Left renal cortex interstitium (tissue), 4 donors: ENCODE measurements at places on chromosomes 7 and 10. TPM values are rescaled to one million over a fixed set of nuclear protein-coding genes. Genes with fewer than 3 reads are reported as not detected.

The ZC3HAV1L gene
- 15.4 TPM for polyA plus RNA-seq

GRCh38 chr7:132771301-132771730, 195.0 kb upstream of the PLXNA4 start:
- DNase-seq: no peak

The ASAH2 gene
- polyA plus RNA-seq: 3.1 TPM

DNA sequence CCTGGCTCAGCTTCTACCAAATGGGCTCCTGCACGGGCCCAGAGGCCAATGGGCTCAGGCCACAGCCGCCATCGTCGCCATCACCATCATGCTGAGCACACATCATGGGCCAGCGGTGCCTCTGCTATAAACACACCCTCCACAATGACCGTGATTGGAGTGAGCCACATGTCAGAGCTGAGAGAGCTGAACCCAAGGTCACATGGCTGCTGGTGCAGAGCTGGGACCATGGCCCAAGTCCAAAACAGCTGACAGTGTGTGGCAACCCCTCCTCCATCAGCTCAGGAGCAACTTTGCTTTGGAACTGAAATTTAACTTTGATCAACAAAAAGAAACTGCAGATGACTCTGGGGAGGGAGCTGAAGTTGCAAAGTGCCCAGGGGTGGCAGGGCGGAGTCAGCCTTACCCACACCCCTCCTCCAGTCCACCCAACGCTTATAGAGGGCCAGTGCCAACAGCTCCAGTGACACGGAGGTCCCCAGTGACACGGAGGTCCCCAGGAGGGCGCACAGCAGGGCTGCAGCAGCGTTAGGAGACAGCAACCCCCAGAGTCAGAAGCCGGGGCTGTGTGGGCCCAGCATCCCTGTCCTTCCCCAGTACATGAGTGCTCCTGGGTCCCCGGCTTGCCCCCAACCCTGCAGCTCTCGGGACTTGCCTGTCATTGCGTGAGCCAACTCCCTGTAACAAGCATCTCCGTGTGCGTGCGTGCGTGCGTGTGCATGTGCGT, 249.6 kb downstream of the ELFN1 start:
- DNase-seq: no peak

- DNase-seq: no peak
Measured at GRCh38 chr10:91761721-91762120, 36.5 kb upstream of the TNKS2 start.

GRCh38 chr7:25901658-25902057, 250.3 kb upstream of the NFE2L3 start:
- no peak for DNase-seq

GRCh38 chr7:859359-860030, 16.9 kb upstream of the GET4 start:
- DNase-seq: no peak

DNA sequence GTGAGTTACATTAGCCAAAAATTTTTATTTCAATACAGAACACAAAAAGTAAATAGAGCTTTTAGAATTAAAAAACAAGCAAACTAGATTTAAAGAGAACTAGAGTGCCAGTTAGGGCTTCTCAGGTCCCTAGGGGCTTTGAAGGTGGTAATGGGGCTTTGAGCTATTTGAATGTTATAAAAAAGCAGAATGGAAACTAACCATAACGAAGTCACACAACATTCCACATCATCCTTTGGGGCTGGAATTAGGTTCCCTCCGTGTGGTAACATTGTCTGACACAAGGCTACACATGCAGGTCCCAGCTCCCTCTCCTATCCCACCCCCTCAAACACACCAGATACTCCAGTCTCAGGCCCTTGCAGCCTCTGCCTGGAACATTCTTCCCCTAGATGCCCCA, 15.3 kb downstream of the JAZF1 start:
- DNase-seq: no peak

DNA sequence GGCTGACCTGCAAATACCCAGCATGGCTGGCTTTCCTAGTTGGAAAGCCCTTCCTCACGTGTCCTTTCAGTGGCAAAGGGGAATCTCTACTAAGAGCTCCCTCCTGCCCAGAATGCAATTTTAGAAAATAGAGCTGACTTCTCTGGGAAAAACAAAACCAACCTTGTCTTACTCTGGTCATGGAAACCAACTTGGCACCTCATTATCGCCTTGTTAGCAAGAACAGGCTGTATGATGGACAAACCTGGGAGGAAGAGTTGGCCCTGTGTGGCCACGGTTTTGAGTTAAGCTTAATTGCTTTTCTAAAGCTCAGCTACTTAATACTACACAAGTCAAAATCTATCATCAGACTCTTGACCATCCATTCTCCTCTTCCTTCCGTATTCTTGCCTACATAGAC, 94.1 kb upstream of the PDCD4 start:
- no peak for DNase-seq

The HECTD2 gene
- 28.6 TPM for polyA plus RNA-seq

GRCh38 chr10:125172694-125173093, 12.3 kb upstream of the CTBP2 start:
- DNase-seq: no peak

- DNase-seq: no peak
Measured at GRCh38 chr7:82162289-82162688, 281.3 kb downstream of the CACNA2D1 start.

- DNase-seq: no peak
Measured at GRCh38 chr7:44431091-44431608, 59.3 kb downstream of the NUDCD3 start.

- no peak for DNase-seq
Measured at GRCh38 chr7:140990193-140990962, 24.4 kb downstream of the MRPS33 start.

The SNCG gene
- polyA plus RNA-seq: 16.2 TPM

GRCh38 chr7:22909917-22910316, 87.3 kb upstream of the TOMM7 start:
- DNase-seq: no peak

DNA sequence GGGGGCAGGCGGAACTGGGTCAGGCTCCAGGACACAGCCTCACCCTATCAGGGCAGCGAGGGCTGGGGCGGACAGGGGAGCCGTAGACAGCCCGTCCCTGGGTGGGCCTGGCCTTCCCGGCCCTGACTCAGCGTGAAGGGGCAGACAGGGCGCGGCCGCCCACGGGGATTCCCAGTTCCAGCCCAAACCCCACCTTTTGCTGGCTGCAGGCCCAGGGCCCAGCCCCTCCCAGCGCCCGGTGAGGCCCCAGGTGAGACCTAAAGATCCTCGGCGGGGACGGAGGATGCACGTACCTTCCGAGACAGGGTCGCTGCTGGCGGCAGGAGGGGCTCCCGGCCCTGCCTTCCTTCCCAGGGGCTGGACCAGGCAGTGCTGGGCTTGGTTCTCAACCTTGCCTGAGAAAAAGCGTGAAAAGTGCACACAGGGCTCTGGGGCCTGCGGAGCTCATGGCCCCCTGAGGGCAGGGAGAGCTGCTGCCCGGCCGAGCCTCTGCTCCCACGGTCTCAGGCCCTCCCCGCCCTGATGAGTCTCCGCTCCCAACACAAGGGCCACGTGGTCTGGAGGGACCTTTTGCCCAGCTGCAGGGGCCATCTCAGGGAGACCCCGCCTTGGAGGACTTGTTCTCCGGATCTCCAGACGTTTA, 43.9 kb upstream of the DNAJB6 start:
- DNase-seq: no peak

GRCh38 chr7:157574120-157574825, 237.5 kb downstream of the DNAJB6 start:
- no peak for DNase-seq

- DNase-seq: no peak
Measured at GRCh38 chr7:46619723-46620310, 698.7 kb upstream of the IGFBP3 start.

The IFIT5 gene
- polyA plus RNA-seq: 14.5 TPM

The PTF1A gene
- not detected for polyA plus RNA-seq

DNA sequence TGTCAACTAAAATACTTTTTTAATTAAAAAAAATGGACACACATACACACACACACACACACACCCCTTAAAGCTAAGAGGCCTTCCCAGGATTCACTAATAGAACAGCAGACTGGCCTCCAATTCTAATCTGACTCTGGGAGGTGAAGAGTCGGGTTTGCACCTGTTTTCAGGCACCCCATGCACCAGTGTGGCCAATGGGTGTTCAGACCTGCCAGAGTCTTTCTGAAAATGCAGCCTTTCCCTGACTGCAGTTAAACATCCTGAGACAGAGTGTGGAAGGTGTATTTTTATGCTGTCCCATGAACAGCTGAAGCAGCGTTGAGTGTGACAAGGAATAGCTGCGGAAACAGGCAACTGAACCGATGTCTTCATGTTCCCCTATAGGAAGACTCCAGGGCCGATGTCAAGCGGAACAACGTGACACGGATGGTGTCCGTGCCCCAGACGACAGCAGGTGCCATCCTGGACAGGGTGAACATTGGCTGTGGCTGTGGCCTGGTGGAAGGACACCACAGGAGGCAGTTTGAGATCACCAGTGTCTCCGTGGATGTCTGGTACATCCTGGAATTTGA, 74.6 kb upstream of the LYZL2 start:
- DNase-seq: no peak

DNA sequence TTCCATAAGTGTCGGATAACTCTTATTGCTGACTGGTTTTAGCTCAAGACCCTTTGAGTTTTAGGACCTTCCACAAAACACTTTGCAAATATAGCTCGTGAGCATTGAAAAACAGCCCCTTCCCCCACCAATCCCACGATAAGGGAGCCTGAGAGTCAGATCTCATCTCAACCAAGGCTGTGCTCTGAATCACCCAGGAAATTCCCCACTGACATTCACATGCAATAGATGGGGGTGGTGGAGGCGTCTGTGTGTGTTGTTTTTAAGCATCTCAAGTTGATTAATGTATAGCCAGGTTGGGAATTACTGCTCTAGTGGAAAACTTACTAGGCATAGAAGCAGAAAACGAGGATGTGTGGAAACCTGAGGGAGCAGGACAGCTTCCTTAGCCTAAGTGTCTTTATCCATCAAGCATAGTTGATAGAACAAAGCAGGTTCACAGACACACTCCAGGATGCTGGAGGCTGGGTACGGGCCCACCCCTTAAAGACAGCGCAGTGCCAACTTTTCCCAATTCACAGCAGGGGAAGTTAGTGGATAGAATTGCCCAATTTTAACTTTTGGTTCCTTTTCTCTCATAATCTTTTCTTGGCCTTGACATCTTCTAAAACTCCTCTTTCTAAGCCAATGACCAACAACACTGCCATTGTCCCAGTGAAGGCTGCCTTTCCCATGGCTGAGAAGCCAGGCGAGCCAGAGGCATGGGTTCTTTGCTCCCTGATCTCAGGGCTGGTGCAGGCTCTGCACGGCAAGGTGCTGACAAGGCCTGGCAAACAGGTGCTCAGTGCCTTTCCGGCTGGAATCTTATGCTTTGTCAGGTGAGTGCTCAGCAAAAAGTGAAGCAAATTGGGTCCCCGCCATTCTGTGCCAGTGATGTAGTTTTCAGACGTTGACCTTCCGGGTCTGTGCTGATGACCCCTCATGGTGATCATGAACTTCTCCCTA, 98.5 kb upstream of the INSIG1 start:
- no peak for DNase-seq

The SPDYE5 gene
- polyA plus RNA-seq: 8.4 TPM
